ENCODE measurements at places on chromosomes 3 and 15.
A peak's percentile ranks its signal among the peaks of the same experiment; 100 is the strongest.

DNA sequence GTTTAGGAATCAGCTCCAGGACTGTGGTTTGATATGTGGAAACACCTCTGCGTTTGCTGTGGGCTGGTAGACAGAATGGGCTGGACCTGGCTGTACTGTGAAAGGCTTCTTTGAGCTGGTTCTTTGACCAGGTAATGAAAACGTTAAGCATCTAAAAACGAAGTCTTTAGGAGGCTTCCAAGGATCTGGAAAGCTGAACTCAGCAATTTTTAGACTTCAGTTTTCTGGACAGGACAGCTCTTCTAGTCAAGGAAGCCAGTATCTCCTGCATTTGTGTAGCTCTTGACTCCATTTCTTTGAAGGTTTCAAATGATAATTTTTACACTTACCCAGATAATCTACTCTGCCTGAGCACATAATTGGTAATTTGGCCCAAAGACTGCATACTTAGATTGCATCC is 25.5 kb downstream of the MAP2K1 start:
- DNase-seq, result no peak

DNA sequence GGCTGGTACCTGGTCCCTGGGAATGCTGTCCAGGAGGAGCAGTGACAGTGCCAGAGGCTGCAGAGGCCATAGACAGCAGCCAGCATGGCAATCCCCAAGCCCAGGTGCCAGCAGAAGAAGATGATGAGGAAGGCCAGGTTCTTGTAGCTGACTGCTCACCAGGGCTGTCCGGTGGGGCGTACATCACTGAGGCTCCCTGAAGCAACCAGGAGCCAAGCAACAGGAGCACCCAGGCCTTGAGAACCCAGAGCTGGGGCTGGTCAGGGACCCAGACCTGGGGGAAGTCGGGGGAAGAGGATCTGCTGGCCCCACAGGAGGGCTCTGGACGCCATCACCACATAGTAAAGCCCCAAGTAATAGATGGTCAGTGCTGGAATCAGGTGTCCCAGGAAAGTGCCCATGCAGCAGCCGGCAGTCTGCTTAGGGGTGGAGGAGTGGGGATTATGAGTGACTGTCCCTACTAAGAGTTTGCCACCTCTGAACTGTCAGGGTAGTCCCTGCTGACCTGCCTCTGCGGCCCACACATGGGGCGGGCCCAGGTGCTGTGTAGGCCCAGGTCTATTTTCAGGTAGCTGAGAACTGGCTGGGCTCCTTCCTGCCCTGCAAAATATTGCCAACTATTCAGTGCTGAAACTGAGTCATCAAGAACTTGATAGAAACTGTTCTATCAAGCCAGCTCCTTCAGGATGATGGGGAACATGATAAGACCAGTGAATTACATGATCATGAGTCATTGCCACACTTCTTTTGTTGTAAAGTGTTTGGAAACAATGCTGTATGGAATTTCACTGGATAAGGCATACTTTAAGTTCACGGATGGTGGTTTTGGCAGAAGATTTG is 68.7 kb downstream of the CHRD start:
- DNase-seq, result no peak

GRCh38 chr15:58873267-58873666 is 60.2 kb downstream of the SLTM start:
- DNase-seq, result peak; percentile 21

DNA sequence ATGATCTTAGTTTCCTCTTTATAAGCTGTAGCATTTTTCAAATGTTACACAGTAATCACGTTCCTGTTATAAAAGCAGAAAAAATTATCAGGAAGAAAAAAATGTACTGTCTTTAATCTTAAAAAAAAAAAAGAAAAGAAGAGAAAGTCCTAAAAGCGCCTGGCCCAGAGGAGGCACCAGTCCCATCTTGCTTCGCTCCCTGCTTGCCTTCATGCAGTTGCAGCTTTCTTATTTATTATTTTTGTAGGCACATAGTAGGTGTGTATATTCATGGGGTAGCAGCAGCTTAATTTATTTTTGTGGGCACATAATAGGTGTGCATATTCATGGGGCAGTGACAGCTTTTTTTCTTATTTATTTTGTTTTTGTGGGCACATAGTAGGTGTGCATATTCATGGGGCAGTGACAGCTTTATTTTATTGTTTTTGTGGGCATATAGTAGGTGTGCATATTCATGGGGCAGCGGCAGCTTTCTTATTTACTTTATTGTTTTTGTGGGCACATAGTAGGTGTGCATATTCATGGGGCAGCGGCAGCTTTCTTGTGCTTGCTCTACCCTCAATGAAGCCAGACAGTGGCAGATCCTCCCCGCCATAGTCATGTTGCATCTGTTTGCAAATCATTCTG is 5.5 kb upstream of the EHD4 start:
- no peak for DNase-seq

Measured in suppressor macrophage (primary cell).